ENCODE measurements at places on chromosomes 12 and 14.
A peak's percentile ranks its signal among the peaks of the same experiment; 100 is the strongest.

DNA sequence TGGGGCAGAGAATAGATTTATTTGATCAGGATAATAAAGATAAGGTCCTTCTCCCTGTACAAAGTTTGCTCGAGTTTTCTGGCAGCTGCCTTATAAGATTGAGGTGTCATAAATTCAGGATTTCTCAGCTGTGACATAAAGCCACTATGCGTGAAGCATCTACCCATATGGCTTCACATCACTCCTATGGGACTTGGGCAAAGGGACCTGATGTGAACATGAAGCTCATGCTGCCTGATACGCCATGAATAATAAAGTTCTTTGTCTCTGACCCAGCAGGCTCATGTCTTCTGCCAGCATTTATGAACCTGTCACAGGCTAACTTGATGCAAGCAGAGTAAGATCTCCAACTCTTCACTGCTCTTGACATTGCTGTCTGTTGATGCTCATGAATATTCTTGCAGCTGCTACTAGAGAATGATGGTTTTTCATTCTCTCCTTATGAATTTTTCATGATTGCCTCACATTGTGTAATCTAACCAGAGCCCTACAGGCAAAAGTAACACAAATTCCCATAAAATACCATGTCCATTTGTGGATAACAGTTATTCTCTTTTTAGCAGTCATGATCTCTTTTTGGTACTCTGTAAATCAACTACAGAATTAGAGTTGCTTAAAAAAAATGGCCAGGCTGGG, 49.0 kb upstream of the CPNE8 start:
- no peak for DNase-seq

- no peak for DNase-seq
These were observed 355.9 kb upstream of the SEL1L start for GRCh38 chr14:81889529-81889928.

DNA sequence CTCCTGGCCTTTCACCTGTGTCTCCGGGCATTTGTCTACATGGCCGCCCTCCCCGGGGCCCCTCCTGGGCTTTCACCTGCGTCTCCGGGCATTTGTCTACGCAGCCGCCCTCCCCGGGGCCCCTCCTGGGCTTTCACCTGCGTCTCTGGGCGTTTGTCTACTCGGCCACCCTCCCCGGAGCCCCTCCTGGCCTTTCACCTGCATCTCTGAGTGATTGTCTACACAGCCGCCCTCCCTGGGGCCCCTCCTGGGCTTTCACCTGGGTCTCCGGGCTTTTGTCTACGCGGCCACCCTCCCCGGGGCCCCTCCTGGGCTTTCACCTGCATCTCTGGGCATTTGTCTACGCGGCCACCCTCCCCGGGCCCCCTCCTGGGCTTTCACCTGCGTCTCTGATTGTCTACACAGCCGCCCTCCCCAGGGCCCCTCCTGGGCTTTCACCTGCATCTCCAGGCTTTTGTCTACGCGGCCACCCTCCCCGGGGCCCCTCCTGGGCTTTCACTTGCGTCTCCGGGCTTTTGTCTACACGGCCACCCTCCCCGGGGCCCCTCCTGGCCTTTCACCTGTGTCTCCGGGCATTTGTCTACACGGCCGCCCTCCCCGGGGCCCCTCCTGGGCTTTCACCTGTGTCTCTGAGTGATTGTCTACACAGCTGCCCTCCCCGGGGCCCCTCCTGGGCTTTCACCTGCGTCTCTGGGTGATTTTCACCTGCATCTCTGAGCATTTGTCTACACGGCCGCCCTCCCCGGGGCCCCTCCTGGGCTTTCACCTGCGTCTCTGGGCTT, 68.0 kb upstream of the GALNT9 start:
- DNase-seq = no peak

DNA sequence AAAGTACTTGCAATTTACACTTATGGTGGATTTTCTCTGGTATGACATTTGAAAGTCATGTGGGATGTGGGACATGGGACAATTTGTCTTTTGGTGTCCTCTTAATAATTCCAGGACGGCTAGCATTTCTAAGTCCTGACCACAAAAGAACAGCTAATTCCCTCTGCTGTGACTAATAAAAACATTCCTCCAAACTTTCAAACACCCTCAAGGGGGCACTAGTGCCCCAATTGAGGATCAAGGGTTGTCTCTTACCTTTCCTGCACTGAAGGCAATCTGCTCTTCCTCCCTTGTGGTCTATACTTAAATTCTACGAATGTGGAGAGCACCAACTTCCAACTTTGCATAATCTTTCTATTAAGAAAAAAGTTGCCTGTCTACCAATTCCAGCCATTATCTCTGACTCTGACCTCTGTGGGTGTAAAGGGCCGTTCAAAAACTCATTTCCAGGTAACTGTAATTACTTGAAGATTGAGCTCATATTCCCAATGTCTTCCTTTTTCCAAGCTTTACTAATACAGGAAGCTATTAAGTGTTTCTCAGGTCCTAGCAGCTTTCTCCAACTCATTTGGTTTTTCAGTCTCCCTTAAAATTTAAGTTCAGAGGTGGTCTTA, 210.2 kb downstream of the PTPRO start:
- peak; percentile 78 for DNase-seq

Measured in fibroblast of skin of abdomen (primary cell).